ENCODE measurements at places on chromosomes 2 and 18.

DNA sequence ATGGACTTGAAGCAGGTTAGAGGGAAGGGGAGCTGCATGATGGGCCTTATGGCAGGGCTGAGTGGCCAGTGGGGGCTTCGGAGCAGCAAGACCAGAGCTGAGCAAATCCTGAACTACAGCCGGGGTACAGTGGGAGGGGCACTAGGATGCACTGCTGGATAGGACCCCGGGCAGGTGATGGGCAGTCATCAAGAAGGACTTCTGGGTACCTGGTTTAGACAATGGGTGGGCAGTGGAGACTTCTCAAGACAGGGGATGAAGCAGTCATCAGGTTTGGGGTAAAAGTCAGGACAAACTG, 507.4 kb upstream of the MYT1L start:
- DNase-seq: no peak

DNA sequence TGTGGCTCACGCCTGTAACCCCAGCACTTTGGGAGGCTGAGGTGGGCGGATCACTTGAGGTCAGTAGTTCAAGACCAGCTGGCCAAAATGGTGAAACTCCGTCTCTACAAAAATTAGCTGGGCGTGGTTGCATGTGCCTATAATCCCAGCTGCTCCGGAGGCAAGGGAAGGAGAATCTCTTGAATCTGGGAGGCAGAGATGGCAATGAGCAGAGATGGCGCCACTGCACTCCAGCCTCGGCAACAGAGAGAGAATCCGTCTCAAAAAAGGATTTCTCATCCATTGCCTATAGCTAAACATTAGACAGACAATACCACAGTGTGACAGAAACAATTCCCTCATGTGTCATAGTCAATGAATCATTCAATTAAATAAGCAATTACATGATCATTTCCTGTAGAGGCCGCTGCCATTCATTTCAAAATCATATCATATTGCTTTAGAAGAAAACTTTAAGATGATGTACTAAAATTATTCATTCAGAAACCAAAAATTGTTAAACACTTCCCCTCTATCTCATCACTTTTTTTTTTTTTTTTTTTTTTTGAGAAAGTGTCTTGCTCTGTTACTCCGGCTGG, 69.5 kb upstream of the TGIF1 start:
- DNase-seq: no peak

- no peak for DNase-seq
Observed at GRCh38 chr18:77047803-77048419, 84.7 kb downstream of the MBP start.

DNA sequence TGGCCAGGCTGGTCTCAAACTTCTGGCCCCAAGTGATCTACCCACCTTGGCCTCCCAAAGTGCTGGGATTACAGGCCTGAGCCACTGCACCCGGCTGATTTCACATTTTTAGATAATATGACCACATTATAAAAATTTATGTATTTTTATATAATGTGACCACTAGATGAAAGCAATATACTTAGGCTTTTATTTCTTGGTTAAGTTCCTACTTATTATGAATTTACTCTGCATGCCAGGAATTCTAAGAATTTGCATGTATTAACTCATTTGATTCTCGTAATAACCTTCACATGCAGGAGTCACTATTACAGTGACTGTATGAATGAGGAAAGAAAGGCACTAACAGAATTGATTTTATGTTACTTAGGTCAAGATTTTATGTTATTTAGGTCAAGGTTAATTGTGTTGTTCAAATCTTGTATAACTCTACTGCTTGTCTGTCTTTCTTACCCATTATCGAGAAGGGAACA, 25.6 kb upstream of the CASP8 start:
- DNase-seq: no peak

DNA sequence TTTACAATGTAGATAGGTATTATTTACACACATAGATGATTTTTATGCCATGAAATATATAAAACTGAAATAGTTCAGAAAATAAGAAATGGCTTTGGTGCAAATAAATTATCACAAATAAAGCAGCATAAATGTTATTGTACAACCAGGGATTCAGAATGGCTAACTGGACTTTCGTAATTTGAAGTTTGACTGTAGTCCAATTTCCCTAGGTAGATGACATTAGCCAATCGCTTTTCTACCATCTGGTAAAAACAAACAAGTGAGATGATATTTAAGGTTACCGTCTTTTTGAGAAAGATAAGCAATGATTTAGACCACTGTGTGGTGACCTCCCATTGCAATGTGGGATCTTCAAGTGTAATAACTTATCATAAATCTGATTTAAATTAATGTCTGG, 400.7 kb downstream of the LRRTM4 start:
- DNase-seq: no peak

DNA sequence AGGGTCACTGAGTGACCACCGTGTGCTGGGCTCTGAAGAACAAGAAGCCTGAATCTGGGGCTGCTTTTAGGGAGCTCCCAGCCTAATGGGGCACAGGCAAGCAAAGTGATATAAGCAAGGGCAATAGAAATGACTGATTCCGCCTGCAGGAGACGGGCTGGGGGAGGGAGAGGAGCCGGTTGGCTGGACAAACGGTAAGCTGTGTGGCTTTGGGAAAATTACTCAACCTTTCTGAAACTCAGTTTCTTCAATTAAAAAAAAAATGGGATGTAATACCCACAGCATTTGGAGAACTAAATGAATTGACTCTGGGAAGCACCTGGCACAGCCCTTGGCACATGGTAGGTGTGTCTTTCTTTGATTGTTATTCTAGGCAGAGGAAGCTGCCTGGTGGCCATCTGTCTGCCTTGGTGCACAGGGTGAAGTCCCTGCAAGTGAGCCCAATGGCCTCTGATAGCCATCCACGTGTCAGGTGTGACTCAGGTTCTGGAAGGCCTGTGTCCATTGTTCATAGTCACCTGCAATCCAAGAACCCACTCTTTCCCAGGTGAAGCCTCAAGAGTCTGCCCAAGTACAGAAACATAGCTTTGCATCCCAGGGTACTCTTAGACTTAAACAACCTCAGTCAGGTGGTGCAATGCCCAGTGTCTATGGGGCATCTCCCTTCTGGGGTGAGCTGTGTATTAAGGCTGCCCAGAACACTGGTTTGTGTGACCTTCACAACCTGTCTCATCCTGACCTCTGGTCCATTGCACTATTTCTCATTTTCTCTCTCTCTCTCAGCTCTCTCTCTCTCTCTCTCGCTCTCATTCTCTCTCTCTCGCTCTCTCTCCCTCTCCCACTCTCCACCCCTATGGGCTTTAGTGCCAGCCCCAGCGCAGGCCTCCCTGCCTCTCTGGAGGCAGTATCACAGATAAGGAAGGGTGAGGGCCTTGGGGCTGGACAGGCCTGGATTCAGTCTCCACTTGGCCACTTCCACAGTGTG, 30.0 kb upstream of the NTSR2 start:
- no peak for DNase-seq

DNA sequence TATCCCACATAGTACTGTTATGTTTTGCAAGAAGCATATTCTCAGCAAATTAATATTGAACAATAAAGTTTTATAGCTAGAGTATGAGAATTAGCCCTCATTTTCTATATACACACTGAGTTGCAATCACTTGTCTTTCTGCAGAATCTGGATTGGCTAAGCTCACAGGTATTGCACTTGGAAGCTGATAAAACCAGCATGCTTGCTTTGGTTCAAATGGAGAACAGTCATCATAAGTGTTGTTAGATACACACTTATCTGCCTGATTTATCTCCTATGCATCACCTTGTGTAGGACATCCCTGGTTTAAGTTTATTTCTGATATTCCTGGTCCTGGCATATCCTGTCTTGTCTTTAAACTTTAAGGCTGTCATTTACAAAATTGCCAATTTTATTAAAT, 38.0 kb upstream of the CYP20A1 start:
- no peak for DNase-seq

DNA sequence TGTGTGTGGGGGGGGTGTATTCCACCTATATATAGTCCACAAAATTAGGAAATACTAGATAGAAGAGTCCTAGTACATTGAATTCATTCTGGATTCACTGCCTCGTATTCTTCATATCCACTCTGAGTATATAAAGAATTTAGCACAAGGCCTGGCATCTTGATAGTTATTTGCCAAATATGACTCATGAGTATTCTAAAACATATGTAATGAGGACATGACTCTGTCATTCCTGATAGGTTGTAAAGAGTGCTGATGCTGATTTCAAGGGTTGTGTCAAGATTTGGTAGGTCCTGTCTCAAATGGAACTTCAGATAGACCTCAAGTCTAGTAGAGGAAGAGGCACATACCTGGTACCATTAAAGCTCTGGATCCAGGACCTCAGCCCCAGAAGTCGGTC, 173.4 kb upstream of the BOD1L2 start:
- no peak for DNase-seq

- DNase-seq: no peak
Observed at GRCh38 chr2:2245500-2245899, 85.6 kb downstream of the MYT1L start.
